ENCODE measurements at places on chromosomes 13 and 19.
A peak's percentile ranks its signal among the peaks of the same experiment; 100 is the strongest.

DNA sequence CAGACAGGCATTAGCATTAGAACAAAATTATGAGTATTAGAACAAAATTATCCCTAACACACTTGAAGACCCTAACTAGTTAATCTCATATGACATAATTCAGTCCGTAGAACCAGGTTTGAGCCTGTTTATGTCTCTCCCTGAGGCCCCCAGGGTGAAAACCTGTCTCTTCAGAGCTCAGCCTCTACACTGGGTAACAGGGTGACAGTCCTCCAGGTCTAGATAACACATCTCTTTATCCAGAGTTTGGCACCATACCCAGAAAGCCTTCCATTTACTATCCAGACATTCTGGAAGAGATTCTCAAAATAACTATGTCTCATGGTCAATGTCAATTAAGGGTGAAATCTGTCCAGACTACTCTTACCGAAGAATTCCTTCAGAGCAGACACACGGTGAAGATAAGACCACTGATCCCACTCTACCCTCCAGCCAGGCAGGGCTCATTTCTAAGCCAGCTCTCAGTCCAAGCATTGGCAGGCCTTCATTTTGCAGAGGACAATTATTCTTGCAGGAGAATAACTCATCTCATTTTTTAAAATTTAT lies 1195.3 kb downstream of the EFNB2 start:
- DNase-seq, result no peak

- DNase-seq, result no peak
Observed at GRCh38 chr13:30165796-30166195, 141.6 kb downstream of the KATNAL1 start.

- peak; percentile 57 for DNase-seq
Observed at GRCh38 chr19:53424968-53425597, 6.7 kb upstream of the ZNF761 start.

GRCh38 chr19:32246006-32246405 lies 99.4 kb upstream of the ZNF507 start:
- no peak for DNase-seq

DNA sequence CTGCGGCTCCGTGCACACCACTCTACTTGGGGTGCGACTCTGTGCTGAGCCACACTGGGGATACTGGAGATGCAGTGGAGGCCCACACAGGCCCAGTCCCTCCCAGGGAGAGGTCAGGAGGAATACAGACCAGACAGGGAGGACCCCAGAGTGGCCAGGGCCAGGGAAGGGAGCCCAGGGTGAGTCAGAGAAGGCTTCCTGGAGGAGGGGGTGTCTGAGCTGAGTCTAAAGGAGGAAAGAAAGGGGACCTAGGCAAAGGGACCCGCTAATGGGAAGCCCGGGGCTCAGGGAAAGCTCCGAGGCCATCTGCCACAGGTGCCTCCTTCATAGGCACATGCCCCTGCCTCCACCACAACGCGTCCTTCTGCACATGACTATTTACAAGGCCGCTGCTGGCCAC lies 13.3 kb upstream of the PRKD2 start:
- DNase-seq, result no peak

- DNase-seq, result peak; percentile 81
Observed at GRCh38 chr19:3554254-3555083, 2.9 kb downstream of the MFSD12 start.

DNA sequence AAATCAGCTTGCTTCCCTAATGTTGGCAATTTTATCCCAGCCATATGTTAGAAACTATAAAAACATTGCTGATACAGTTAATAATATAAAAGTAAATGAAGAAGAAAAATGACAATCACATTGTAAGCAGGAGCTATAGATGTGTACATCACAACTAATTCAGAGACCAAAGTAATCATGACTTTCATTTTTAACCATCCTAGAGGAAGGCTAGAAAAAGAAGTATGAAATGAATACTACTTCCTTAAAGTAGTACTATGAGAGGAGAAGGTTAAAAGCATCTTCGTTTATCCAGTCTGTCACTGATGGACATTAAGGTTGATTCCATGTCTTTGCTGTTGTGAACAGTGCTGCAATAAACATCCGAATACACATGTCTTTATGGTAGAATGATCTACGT lies 135.5 kb downstream of the IRS2 start:
- DNase-seq, result no peak

- peak; percentile 70 for DNase-seq
Observed at GRCh38 chr19:40549007-40549708, 27.5 kb upstream of the SHKBP1 start.
